ENCODE measurements at places on chromosomes 1 and 21.

GRCh38 chr1:92619466-92620189 lies 132.9 kb upstream of the GFI1 start:
- no peak for DNase-seq

DNA sequence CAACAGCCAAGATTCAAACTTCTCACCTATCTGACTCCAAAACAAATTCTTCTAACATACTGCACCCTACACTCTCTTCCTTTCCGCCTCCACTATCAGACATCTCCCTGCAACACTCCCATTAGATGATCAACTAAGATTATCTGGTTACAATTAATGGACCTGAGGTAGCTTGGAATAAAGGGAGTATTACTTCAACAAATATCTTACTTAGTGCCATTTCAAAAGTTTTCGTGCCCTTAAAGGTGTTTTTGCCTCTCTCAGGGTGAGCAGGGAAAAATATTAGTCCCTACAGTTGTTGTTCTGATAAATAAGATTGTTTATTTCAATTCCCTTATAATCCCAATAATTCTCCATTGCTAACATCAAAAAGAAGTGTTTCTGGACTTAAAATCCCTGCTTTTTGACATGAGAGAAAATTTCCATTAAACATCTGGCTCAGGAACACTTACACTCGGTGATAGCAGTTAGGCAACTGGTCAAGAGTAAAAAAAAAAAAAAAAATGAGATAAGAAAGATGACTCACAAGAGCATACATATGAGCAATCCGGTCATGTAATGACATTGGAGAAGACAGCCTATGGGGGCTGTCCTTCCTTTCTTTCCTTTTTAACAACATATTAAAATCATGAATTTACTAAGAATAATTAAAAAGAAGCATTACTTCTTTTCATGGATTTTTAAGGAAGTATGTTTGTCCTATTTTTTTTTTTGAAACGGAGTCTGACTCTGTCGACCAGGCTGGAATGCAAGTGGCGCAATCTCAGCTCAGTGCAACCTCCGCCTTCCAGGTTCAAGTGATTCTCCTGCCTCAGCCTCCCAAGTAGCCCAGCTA lies 7.6 kb downstream of the RSBN1 start:
- DNase-seq = no peak

DNA sequence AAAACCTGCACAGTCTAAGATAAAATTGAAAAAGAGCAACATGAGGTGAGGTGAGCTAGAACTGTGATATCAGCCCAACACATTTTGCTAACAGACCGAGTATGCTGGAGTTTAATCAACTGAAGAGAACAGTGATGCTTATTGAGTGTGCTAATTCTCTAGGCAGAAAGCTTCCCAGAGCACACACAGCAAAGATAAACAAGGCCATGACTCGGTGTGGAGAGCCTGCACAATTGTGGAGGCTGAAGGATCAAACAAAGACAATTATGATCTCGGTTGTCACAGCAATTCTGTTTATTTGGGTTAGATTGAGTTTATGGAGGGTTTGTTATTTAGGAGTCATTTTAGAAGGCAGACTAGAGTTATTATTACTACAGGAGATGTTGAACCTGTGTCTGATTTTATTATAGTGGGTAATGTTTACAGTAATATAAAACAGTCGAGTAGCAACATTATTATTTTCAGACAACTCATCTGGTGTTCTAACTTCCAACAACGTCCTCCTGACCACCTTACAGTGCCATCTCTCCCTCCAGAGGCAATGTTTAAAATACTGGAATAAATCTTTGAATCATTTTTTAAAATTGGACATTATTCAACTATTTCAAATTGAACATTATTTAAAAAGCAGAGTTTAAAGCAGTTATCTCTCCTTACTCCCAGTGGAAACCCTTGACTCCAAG lies 40.2 kb downstream of the DPT start:
- no peak for DNase-seq

- DNase-seq = no peak
Measured at GRCh38 chr1:15308135-15308534, 61.1 kb downstream of the FHAD1 start.

DNA sequence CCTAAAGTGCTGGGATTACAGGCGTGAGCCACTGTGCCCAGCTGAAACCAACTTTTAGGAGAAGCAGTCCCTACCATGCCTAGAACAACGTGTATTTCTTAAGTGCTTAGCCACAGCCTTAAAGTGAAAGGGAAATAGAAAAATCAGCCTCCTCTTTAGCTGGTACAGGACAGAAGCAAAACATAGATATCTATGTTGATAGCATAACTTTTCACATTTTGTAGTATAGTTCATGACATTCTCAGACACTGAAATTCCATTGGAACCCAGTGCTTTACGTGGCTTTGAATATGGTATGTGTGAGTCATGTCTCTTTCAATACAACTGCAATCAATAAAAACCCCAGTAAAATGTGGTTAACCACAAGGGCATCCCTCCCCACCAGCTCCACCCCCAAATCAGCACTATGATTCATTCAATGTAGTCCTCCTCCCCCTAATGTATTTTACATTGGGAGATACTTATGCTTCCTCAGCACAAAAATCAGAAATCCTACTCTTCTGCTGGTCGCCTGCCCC lies 32.1 kb downstream of the TGFB2 start:
- no peak for DNase-seq

- DNase-seq = no peak
Measured at GRCh38 chr1:158434741-158435140, 8.7 kb upstream of the OR10K2 start.

- no peak for DNase-seq
Measured at GRCh38 chr1:97936976-97937375, 16.1 kb upstream of the DPYD start.

GRCh38 chr1:21318714-21319159 lies 28.5 kb upstream of the ECE1 start:
- peak; percentile 72 for DNase-seq

DNA sequence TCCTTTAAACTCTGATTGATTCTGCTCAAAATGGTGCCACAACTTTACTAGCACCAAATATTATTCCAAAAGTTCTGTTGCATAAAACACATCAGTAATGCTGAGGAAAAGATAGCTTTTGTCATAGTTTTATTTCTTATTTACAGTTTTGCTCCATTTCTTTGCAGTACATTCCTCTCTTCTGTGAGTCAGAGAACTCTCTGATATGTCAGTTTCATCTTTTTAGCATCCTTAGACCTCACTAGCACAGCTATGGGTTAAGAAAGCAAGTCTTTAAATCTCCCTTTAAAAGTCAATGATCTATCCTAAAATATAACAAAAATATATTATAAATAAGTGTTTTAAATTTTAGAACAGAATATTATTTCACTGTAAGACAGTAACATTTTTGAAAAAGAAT lies 356.6 kb upstream of the SNX7 start:
- no peak for DNase-seq

DNA sequence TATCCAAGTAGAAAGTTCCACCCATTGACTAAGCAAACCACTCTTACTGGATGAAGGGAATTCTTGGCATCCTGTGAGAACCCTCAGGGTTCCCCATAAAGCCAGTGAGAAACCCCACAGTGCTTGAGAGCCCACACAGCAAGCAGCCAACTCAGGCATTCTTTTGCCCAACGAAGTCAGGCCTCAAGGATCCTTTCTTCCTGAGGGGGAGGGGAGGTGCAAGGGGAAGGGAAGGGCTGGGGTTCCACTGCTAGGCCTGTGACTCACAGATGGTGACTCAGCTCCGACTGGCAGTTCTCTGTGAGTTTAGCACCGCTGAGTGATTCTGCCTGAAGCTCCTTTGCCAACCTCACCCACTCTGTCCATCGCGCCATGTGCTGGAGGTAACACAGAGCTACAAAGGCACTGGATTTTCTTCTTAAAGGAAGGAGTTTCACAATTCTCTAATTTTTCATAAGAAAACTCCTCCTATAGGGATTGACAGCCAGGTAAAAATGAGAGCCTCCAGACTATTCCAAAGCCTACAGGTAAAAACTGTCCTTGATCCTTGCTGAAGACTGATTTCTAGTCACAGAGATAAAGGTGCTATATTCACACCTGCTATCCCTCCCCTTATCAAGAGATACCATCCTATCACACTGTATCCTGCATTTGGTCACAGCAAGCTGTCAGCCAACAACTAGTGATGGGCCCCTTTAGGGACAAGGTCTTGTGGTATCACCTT lies 4.8 kb downstream of the ENO1 start:
- DNase-seq = peak; percentile 92

GRCh38 chr1:117672756-117673155 lies 66.9 kb downstream of the TENT5C start:
- DNase-seq = no peak

DNA sequence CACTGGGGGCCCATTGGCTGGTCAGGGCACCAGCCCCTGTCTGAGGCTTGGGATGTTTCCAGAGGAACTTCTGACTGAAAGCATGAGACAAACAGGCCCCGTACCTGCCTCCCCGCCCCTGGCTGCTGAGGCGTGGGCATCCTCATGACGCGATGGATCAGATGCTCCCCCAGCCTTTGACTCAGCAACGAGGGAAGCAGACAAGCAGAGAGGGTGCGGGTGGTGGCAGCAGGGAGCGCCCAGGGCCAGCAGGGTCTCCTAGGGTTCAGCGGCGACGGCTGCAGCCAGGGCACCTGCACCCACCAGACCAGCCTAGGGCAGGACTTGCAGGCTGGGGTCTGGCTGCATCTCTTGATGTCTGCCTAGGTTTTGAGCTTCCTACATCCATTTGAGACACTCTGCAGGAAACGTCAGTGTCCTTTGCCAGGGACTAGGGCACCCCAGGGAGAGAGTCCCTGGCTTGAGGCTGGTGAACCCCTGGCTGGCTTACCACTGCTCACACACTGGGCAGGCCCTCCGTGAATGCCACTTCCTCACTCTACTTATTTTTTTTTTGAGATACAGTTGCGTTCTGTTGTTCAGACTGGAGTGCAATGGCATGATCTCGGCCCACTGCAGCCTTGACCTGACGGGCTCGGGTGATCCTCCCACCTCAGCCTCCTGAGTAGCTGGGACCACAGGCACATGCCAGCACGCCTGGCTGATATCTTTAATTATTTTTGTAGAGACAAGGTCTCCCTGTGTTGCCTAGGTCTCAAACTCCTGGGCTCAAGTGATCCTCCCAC lies 63.3 kb downstream of the DHRS3 start:
- no peak for DNase-seq

- DNase-seq = peak; percentile 87
Measured at GRCh38 chr1:26275580-26276431, 4.1 kb upstream of the SH3BGRL3 start.

GRCh38 chr1:244224487-244225430 lies 173.7 kb downstream of the ZBTB18 start:
- no peak for DNase-seq

- peak; percentile 78 for DNase-seq
Measured at GRCh38 chr1:200488375-200489165, 78.7 kb upstream of the ZNF281 start.

- DNase-seq = no peak
Measured at GRCh38 chr21:42705746-42706374, 52.4 kb downstream of the PDE9A start.

DNA sequence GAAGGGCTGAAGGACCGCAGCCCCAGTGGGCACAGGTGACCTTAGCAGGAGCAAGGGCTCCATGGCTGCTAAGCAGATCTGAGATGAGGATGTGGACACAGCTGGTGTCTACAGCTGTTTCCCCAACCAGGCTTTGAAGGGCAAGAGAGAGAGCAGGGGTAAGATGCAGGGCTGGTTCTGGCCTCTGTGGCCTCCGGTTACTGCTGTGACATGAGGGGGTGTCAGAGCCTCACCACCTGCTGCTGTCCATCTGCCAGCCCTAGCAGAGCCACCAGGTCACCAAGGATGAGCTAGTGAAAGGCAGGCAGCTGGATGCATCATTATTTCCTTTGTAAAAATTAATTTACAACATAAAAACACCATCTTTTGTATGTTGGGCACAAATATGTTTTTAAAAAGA lies 33.4 kb downstream of the OBSCN start:
- DNase-seq = peak; percentile 20
